ENCODE measurements at places on chromosomes 11 and 22.
A peak's percentile ranks its signal among the peaks of the same experiment; 100 is the strongest.

- no peak for DNase-seq
Measured at GRCh38 chr11:47052165-47052564, 115.6 kb downstream of the CSTPP1 start.

- no peak for DNase-seq
Measured at GRCh38 chr11:26070714-26071380, 261.1 kb upstream of the ANO3 start.

- DNase-seq = peak; percentile 8
Measured at GRCh38 chr22:46149512-46150033, 753 bp upstream of the PPARA start.

- no peak for DNase-seq
Measured at GRCh38 chr11:45751430-45751829, 53.5 kb upstream of the SLC35C1 start.

DNA sequence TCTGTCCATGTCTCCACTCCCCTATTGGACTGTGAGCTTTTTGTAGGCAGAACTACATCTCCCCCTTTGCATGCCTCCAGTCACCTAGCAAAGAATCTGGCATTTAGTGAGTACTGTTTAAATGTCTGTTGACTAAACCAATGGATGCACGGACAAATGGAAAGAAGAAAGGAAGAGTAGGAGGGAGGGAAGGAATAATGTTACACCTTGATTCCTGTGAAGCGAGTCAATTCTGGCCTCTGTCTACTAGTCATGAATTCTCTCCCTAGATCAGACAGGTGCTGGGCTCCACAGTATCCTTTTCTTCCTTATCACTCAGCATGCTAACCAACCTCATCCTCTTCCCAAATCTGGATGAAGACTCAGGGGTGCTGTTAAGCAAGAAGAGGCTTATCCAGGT, 33.6 kb downstream of the GALNT18 start:
- DNase-seq = no peak

GRCh38 chr11:105840391-105840790, 181.6 kb downstream of the MSANTD4 start:
- DNase-seq = no peak

DNA sequence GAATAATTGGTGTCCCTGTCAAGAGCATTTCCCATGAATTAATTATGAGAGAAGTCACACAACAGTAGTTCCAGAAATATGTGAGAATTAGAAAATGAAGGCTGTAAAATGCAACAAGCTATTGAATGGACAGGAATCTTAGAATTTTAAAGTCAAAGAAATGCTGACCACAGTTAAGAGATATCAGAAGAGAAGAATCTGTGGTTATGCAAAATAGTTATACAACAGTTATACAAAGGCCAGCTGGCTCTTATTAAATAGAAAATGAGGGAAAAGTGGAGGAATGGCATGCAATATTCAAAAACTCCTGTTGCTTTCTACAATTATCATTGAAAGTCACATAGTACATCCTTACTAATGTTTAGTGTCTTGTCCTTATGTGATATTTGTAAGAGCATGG, 27.4 kb downstream of the CASP12 start:
- no peak for DNase-seq

DNA sequence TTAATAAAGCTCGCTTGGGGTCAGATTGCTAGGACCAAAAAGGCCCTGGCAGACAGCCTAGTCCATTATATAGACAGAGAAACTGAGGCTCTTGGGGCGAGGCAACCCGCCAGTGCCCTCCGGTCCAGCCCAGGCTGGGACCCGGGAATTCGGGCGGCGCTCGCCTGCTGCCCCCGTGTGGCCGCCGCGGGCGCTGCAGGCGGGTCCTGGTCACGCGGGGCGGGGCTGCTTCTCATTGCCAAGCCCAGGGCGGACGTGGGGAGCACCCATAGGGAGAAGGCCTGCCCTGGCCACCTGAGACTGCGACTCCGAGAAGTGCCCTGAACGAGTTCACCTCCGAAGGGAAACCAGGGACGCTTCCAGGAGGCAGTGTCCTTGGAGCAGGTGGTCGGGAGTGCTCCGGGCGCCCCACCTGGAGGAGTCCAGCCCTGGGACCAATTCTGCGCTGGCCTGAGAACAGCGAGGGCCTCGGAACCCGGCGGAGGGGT, 36.0 kb upstream of the CSNK1E start:
- peak; percentile 67 for DNase-seq

DNA sequence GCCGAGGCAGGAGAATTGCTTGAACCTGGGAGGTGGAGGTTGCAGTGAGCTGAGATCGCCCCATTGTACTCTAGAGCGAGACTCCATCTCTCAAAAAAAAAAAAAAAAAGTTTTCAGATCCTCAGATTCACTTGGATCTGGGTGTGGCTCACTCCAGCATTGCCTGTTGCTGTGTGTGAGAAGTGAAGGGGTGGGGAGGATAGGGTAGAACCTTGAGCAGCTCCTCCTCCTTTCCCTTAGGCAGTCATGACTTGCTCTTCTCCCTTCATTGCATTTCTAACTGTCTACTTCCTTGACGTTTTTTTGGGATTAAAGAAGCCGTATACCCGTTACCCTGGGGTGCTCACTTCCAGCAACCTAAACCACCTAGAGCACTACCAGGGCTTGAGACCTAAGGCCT, 63.1 kb upstream of the YWHAH start:
- DNase-seq = no peak

DNA sequence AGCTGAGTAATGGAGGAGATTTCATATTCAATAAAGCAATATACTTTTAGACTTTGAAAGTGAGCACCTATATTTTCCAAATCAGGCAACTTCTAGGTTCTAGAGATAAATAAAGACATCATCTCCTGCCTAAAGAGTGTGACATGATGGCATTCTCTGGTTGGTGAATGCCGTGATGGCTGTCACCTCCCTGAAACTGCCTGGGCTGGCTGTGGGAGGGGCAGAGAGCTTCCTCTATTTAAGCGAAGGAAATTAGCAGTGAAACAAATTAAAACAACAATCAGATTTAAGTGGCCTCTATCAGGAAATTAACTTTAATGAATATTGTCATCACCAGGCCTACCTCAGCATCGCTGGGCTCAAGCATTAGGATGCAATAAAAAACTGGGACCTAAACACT, 113.9 kb downstream of the ARL14EP start:
- DNase-seq = no peak

DNA sequence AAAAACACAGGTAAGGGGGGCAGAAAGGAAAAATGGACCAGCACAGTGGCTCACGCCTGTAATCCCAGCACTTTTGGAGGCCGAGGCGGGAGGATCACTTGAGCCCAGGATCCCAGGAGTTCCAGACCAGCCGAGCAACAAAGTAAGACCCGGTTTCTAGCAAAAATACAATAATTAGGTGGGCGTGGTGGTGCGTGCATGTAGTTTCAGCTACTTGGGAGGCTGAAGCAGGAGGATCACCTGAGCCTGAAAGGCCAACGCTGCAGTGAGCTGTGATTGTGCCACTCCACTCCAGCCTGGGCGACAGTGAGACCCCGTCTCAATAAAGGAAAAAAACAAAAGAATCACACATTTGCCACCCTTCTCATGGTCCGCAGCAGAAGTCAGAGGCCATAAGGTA, 519.4 kb downstream of the BRD1 start:
- no peak for DNase-seq

GRCh38 chr22:29106839-29107238, 34.0 kb downstream of the KREMEN1 start:
- DNase-seq = no peak

GRCh38 chr22:35674335-35674734, 26.1 kb downstream of the APOL6 start:
- DNase-seq = no peak

GRCh38 chr11:121763526-121763925, 310.8 kb upstream of the SORL1-AS1 start:
- DNase-seq = no peak

GRCh38 chr22:41833369-41834004, 582 bp downstream of the SREBF2 start:
- DNase-seq = peak; percentile 54

DNA sequence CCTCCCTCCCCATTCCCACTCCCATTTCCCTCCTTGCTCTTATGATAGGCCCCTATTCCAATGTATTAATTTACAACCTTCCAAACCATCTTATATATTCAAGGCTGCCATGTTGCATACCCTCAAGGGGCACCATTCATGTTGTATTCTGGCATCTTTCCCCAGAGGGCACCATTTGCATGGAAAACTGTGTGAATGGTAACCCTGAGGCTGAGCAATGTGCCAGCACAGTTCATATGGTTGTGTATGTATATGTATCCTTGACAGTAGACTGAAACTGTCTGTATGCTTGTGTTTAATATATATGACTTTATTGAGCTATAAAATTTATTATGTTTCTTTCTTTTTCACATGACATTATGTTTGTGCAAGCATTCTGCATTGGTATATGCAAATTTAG, 7.3 kb downstream of the RASSF10 start:
- DNase-seq = peak; percentile 59

- DNase-seq = peak; percentile 33
Measured at GRCh38 chr11:130213143-130213978, 53.8 kb downstream of the ST14 start.
